Natural killer cell treated with Interleukin-12 subunit alpha and Interleukin-12 subunit beta and Interleukin-15 and Interleukin-18, amount 100 ng/mL, for 72 hours (primary cell): ENCODE measurements at places on chromosomes 5 and 9.

DNA sequence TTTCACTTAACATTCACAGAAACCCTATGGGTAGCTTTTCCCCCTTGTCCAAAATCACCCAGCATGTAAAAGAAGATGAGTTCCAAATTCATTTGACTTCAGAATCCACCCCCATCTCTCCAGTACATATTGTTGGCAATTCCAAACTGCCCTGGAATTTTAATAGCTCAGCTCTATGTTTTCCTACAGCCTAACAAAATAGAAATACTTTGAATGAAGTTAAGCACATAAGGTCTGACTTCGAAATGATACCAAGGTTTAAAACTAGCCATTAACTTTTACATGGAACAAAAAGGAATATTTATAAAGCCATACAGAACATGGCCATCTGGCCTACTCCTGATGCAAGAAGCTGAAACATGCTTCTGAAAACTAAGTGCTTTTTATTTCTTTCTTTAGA is 634.3 kb downstream of the PDE4D start:
- no peak overlapping the region for H3K27ac ChIP-seq
- H3K4me1 ChIP-seq, result no peaks in the 10 kb centered on the region
- no peak for DNase-seq
- no peaks in the 10 kb centered on the region for H3K36me3 ChIP-seq

- DNase-seq, result no peak
- H3K4me1 ChIP-seq, result no peaks in the 10 kb centered on the region
- no peaks in the 10 kb centered on the region for H3K36me3 ChIP-seq
- no peak overlapping the region for H3K27ac ChIP-seq
Measured at GRCh38 chr5:72694856-72695255, 121.6 kb upstream of the TNPO1 start.

GRCh38 chr9:99638971-99639370 is 182.7 kb upstream of the NR4A3 start:
- no peak for DNase-seq
- H3K27ac ChIP-seq, result no peak overlapping the region
- peaks cover 13% of the 10 kb centered on the region for H3K27me3 ChIP-seq
- H3K4me3 ChIP-seq, result no peak overlapping the region
- H3K4me1 ChIP-seq, result no peaks in the 10 kb centered on the region

DNA sequence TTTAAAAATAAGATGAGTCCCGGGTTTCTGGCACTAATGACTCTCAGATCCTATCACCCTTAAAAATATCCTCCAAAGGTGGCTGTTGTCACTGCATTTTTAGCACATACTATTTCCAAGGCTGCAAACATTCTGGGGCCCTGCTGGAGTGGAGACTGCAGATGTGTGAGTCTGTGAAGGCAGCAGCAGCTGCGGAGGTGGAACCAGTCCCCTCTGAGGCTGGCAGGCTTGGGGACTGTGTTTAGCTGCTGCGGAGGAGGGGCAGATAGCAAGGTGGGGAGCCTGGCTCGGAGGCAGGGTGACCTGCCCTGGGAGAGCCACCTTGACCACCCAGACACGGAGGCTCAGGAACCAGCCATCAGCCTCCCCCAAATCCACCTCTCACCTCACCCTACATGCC is 77.0 kb downstream of the C5orf15 start:
- H3K36me3 ChIP-seq, result no peaks in the 10 kb centered on the region
- no peak overlapping the region for H3K27ac ChIP-seq
- no peaks in the 10 kb centered on the region for H3K4me1 ChIP-seq
- no peak overlapping the region for H3K4me3 ChIP-seq
- no peaks in the 10 kb centered on the region for H3K27me3 ChIP-seq
- DNase-seq, result peak; percentile 20
